ENCODE measurements at places on chromosomes 7 and 10.

GRCh38 chr7:129122751-129123509, 21.6 kb upstream of the TSPAN33 start:
- no peak for DNase-seq

DNA sequence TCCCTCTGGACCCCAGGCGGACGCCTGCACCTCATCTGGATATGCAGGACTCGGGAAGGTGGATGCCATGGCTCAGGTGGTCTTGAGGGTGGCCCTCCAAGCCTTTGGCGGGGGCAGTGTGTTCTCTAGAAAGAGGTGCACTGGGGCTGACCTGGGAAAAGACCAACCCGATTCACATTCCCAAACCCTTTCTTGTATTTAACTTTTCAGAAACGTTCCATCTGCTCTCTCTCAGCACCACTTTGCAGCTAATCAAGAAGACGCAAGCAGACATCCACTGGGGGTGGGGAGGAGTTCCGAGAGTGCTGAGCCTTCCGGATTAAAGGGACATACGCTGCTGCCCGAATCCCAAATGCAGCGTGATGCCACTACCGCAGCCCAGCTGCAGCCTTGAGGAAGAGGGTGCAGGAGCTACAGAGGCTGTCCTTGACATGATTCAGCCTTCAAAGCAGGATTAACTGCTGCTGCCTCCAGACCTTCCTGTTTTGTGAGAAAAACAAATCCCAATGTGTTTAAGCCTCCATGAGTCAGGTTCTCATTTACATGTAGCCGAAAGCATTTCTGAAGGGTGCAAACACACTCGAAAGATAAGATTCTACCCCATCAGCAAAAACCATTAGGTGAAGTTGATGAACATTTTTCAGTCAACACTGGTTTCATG, 39.9 kb downstream of the RBM17 start:
- no peak for DNase-seq

DNA sequence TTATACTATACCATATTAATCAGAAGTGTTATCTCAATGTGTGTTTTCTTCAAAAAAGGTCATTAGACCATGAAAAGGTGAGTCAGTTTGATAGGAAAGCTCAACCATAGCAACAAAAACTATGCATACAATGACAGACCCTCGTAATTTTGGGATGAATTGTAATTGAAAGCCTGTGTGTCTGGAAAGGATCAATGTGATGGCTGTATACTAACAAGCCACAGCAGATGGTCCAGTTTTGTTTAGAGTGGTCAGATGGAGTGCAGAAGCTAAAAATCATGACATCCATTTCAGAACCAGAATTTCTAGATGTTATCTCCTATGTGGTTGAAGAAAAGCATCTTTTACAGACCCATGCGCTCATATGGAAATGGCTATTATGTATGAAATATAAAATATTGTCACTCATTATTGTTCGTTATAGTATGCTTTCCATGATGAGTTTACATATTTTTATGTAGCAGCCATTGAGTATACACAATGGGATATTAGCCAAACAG, 88.3 kb upstream of the CNTNAP2 start:
- DNase-seq: no peak

DNA sequence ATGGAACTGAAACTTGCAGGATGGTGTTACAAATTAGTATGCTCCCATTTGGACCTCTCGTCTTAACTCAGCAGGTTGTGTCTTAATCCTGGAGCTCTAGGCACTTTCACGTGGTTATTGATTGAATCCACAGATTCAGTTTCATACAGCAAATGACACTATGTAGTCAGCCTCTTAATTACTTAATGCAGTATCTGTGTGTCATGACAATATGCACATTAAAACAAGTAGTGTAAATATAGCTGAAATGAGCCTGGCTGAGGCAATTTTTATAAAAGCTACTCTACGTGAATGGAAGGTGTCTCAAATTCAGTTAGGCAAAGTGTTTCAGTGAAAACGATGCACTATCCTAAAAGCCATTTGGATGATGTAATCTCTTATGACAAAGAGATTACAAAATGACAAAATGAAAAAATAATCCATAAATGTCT, 86.8 kb downstream of the CD36 start:
- DNase-seq: no peak

DNA sequence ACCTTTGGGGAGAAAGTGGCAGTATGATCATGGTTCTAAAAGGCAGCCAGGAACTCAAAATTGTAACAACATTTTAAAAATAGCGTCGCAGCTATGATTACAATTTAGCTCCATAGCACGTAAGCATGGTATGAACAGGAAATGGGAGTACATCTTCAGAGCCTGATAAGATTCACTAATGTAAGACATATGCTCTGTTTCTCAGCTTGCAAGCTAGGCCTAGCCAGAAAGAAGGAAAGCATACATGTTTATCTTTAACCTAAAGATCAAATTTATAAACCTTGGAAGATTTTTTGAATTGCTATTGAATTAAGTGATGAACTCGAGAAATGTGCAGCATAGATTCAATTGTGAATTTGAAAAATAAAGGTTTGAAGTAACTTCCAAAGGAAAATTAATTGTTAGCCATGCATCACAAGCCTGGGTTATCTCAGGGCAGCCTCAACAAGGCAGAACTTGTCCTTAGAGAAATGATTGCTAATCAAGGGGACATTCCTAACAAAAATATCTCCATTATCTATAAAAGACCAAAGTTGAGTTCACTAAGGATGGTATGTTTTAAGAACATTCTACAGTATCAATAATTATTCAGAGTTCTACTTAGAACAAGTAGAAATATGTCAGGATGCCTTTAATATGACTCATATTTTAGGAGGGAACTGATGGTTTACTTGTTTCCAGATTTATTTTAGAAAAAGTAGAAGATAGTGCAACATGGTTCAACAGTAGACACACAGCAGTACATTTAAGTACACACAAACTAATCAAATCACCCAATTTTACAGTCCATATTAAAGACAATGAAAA, 38.8 kb upstream of the SEPTIN7 start:
- DNase-seq: no peak

DNA sequence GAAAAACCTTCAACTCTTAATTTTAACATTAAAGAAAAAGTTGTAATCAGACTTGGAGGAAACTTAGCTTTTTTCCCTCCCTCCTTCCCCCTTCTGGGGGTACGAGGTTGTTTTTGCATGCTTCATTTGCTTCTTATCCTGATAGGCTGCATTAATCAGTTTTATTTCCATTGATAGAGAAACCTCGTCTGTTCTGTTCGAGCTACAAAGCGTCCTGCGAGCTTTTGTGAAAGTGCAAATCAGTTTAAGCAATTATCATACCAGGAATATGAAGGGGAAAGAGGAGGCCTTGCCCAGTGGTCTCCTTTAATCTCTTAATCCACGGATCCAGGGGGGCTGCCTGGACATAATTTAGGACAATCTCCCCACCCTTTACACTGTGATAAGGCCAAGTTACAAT, 7.5 kb downstream of the EMX2 start:
- no peak for DNase-seq

- no peak for DNase-seq
These were observed 117.5 kb upstream of the LRRN3 start for GRCh38 chr7:110973196-110973990.

- DNase-seq: no peak
These were observed 330.4 kb upstream of the AOAH start for GRCh38 chr7:37054624-37055241.

DNA sequence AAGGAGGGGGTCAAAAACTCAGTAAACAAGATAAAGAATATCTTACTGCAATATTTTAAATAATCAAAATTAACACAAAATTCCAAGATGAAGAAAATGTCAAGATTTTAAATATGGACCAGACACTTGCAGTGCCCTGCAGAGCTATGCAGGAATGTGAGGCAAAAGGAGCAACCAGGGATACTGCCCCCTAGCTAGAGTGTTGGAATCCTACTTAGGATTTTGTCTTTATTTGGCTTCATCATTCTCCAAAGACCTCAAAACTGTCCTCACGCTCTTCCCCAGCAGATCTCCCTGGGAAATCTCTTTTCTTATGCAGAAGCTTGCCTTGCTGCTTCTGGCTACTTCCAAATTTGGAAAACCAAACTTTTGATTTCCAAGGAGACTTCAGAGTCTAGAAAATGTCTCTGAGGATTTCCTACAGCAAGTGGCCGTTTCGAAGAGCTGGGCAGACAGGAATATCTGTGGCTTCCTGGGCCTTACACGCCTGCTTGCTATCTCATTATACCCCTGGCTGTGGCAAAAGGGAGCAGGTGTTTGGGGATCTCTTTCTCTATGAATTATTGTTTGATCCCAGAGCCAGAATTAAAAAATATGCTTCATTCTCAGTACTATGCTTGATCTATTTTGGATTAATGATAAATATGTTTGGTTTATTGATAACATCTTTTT, 232.2 kb upstream of the BMPER start:
- DNase-seq: no peak

- no peak for DNase-seq
These were observed 161.4 kb downstream of the ARID5B start for GRCh38 chr10:62062752-62063512.

DNA sequence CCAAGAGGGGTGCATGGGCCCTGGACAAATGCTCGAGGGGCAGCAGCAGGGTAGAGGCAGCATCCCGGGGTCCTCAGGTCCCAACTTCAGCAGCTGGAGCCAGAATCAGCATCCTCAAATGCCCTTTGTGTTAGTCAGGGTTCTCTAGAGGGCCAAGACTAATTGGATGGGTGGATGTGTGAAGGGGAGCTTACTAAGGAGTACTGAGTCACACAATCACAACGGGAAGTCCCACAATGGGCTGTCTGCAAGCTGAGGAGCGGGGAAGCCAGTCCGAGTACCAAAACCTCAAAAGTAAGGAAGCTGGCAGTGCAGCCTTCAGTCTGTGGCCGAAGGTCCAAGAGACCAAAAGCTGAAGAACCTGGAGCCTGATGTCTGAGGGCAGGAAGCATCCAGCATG, 162.9 kb upstream of the TCERG1L start:
- no peak for DNase-seq

DNA sequence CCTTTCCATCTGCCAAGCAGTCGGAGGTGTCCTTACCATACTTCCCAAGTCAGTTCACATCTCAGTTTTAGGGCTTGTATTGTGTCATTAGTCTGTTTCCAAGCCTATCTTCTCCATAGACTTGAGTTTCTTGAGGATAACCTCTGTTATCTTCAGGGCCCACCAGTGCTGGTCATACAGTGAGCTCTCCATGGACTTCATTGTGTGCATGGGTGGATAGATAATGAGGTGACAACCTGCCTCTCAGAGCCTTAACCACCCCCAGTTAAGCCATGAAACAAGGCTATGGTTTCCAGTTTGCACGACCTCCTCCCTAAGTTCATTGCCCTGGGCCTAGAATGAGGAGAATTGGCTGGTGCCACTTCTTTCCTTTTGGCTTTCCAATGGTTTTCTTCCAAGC, 38.5 kb upstream of the WAC start:
- no peak for DNase-seq

DNA sequence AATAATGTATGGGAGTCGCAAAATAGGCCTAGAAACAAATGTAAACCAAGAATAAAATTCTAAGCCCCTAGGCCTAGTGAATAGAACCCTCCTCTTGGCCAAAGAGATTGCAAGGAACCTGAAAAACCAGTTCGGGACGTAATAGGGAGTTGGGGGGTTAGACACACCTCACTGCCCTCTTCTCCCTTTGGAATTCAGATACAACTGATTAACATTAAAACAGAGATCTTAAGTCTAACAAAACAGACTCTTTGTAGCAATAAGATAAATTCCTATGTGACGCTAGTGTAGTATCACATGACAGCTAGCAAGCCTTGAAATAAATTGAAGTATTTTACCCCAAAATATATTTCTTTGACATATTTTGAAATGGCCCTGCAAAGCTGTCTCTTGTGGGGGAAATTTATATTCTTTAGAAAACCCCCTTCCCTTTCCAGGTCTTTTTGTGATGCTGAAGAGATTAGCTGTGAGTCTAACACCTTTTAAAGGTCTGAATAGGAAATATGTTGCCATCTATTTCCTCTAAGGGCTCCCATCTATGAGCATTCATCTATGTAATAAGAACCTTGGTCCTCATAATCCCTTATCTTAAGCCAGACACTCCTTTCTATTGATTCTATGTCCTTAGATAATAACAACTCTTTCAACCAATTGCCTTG, 623.4 kb upstream of the NRG3 start:
- no peak for DNase-seq

DNA sequence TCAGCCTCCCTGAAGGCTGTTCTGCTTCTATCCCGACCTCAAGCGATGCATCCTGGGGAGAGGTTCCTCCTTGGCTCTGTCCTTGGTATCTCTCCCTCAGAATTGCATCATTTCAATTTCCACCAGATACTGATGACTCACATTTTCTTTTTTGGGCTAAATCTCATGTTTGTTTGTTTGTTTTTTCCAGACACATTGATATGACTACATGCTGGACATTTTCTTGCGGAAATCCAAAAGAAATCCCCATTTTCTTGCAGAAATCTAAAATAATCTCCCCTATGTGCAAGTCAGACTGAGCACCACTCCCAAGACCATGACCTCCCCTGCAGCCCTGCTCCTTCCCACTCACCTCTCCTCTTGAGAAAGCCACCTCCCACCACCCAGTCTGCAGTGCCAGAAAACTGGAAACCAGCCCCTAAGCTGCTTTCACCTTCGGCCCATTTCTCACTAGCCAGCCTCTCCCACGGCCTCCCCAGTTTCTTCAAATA, 260.2 kb upstream of the PRKCQ start:
- DNase-seq: no peak

DNA sequence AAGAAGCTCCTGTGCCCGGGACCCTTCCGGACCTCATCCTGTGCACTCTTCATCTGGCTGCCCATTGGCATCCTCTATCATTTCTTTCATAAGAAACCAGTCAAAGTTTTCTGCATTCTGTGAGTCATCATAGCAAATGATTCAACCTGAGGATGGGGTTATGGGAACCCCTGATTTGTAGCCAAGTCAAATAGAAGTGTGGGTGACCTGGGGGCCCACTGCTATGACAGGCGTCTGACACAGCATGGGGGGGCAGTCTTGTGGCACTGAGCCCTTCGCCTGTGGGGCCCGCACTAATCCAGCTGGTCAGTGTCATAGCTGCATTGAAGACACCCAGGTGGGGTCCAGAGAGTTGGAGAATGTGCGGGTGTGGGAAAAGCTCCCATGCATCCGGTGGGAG, 230.4 kb downstream of the USP6NL start:
- no peak for DNase-seq

DNA sequence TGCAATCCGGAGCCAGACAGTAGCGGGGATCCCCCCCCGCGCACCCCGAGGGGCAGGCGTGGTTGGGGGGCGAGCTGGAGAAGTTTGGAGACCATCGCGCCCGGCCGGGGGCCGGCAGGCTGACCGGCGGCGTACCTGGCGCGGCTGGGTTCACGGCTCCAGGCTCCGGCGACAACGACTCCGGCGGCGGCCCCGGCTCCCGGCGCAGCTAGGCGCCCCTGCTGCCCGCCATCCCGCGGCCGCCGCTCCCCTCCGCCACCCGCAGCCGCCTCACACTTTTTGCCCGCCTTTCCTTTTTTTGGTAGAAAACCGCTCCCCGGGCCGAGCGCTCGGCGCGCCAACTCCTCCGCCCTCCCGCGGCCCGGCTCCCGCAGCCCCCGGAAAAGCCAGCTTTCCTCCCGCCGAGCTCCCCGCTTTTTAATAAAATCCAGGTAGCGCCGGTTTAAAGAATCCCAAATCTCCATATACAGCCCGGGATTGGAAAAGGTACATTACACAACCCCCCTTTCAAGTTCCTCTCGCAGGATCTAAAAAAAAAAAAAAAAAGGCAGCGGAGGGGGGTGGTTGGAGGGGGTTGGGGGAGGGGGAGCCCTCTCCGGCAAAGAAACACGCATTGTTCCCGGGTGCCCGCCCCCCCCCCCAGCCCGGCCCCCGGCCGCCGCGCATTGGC, at the start of gene TNRC18:
TNRC18 (minus strand) TSS at position 529 of the 670 bp plus-strand sequence. CDS start 2,588 bp downstream, outside the sequence.
- DNase-seq: no peak
